ENCODE measurements at places on chromosomes 12 and 14.

DNA sequence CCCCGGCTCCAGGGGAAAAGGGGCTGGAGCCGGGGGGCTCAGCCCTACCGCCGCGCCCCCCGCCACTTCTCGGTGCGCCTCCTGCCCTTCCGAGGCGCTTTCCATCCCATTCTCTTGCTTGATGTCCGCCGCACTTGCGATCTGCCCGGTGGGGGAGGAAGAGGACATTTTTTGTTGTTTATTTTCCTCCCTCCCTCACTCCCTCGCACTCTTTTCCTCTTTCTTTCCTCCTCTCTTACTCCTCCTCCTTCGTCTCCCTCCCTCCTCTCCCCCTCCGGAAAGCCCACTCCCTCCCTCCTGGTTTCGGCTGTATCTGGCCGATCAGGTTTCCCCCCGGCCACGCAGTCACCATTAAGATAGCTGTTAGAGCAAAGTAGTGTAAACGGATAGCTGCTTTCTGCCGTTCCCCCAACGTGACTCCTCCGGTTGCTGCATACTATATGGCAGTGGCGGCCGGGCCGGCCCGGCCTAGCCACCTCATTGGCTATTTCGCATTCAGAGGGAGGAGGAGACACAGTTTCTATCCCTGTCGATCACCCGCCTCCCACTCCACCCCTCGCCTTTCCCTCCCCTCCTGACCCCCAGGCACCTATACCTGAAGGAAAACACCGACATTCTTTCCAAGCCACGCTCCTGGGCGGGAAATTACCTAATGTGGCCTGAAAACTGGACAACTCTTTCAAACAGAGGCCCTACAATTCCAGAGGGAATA is at the start of gene SIX4:
SIX4 (minus strand) TSS at position 445 of the 712 bp plus-strand sequence; CDS start at position 168, 277 bp downstream.
- peak; percentile 80 for DNase-seq

GRCh38 chr12:116133149-116133548 is 144.3 kb downstream of the MED13L start:
- DNase-seq: no peak

GRCh38 chr12:105671720-105672119 is 341.2 kb downstream of the C12orf75 start:
- DNase-seq: no peak

DNA sequence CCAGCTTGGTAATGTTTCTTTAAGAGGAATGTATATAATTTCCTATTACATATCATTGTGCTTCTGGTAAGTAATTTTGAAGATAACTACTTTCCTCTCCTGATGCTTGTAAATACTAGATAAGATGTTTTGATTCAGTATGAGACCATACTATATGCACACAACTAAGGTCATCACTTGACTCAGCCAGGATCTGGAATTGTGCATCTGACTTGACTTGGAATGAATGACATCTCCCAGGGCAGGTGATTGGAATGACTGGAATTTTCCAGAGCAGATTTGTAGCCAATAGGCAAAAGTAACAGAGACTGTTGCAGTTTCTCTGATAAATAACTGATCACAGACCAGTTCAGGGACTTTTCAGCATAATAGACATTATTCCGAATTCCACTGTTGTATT is 11.1 kb downstream of the BEST3 start:
- DNase-seq: no peak

GRCh38 chr12:67137256-67137655 is 131.9 kb upstream of the CAND1 start:
- no peak for DNase-seq

GRCh38 chr14:91406451-91406850 is 11.2 kb downstream of the CCDC88C start:
- no peak for DNase-seq

GRCh38 chr14:98197933-98198332 is 1074.1 kb downstream of the BCL11B start:
- DNase-seq: no peak

- DNase-seq: peak; percentile 6
These were observed 545.1 kb upstream of the ATP2B1 start for GRCh38 chr12:90253674-90254181.

DNA sequence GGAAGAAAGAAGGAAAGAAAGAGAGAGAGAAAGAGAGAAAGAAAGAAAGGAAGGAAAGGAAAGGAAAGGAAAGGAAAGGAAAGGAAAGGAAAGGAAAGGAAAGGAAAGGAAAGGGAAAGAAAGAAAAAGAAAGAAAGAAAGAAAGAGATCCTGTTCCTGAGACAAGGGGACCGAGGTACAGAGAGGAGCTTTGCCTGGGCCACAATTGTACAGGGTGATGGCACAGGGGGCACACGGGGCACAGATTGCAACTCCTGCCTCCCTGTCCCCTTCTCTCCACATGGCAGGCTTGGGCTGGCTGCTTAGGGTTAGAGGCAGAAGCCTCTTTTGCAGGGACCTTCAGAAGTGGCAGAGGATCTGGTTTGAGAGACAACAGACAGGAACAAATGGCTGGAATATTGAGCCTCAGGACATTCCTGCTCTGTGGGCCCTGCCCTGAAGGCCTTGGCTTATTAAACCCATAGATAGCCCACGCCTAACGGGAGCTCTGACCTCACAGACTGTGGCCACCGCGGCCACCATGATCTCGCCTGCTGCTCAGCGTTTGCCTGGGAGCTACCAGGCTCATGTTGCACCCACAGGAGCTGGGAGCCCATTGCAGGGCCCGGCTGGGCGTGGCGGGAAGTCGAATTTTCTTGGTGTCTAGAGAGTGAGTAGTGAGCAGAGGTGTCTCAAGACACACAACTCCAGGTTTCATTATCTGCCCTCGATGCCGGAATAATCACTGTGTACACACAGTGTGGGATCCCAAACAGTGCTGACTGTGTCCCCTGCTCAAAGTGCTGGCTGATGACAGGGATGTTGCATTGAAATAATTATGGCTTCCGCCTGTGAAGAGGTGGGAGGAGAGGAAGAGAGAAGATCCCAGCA is 147.9 kb upstream of the NCOR2 start:
- DNase-seq: peak; percentile 48

DNA sequence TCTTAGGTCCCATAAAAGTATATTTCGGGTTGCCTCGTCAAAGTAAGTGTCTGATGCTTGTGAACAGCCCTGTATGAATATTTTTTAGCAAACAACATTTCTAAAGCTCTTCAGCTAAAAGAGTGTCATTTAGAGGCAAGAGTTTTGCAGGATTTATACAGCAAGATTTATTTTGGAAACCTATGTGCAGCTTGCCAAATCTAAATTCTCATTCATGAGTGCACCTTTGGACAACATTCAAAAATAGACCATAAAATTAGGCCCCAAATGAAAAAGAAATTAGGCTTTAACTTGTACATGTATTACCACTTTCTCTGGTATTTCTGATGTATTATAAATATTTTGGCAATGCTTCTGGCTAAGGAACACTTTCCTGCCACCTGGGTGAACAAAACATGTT is 224.4 kb upstream of the PDZRN4 start:
- DNase-seq: no peak

GRCh38 chr12:107832441-107832840 is 57.9 kb downstream of the ASCL4 start:
- DNase-seq: no peak

DNA sequence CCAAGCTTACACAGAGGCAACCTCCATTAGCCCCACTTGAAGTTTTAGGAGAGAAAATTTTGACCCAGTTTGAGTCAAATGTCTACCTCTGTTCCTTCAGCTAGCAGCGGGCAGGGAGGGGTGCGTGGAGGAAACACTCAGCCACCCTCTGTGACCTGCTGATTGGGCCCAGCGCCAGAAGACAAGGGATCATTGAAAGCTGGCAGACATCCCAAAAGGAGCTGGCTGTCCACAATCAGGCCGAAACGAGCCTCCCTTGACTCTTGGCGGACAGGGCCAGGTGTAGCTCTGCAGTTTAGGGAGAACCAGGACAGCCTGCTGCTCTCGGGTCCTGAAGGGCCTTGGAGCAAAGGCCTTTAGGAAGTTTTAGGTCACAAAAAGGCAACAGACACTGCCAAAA is 41.3 kb downstream of the CD9 start:
- no peak for DNase-seq

GRCh38 chr14:60986500-60986899 is 5.5 kb downstream of the SLC38A6 start:
- DNase-seq: no peak

DNA sequence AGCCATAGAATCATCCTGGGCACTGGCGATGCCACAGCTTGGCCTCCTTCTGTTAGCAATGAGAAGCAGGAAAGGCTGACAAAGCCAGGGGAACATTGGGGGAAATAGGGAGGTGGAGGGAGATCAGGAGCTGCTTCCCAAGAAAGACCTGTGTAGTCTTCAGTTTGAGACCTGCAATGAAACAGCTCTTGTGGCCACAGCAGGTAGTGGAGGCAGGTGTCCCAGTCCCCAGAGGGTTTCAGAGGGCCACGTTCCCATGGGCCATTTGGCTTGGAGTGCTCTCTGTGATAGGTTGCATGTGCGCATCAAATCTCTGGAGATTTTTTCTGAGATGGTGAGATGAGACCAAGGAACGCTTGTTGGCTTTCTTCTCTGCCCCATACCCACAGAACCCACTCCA is 14.4 kb upstream of the OR6S1 start:
- DNase-seq: no peak

- DNase-seq: no peak
These were observed 87.3 kb upstream of the RFX4 start for GRCh38 chr12:106495354-106495965.

GRCh38 chr12:62817556-62818271 is 117.2 kb downstream of the PPM1H start:
- peak; percentile 38 for DNase-seq

Data from HEK293T (cell line).